ENCODE measurements at places on chromosomes 5 and 9. TPM values are rescaled to one million over a fixed set of nuclear protein-coding genes. Genes with fewer than 3 reads are reported as not detected.

FOXD4 gene
- total RNA-seq = 0.13 TPM

- DNase-seq = no peak
Observed at GRCh38 chr5:36820900-36821299, 55.7 kb upstream of the NIPBL start.

PDGFRB gene
- 9.0 TPM for total RNA-seq

GRCh38 chr5:66717455-66718373 lies 121.5 kb downstream of the MAST4 start:
- no peak for DNase-seq

DNA sequence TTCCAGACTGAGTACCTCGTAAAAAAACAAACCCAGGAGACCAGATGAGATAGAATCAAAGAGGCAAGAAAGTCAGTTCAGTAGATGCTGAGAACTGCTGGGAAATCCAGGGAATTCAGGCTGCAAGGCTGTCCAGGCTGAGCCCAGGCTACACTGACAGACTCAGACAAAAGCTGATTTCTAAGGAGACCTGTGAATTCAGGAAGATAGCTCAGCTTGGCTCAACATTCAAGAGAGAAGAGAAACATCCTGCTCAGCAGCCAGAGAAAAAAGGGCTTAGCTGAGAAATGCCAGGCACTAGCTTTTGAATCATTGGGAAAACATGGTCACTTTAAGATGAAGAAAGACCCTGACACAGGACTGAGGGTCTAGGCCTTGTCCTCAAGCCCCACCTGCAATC lies 118.2 kb upstream of the SLC44A1 start:
- no peak for DNase-seq

IDNK gene
- 8.2 TPM for total RNA-seq

DNA sequence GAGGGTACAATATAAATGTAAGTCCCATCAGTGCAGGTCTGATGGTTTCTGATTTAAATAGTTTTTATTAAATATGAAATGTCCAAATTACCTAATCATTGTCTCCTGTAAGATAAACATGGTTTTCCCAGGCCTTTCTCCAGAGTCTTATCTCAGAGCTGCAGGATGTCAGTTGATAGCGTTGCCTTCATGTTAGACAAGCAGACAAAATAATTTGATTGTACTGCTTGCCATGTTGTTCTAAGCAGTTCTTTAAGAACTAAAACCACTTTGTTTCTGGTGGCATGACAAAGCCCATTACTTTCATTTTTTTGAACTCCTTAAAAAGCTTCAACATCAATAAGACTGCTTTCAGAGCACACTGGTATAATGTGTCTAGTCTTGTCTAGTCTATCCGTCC lies 1073.5 kb downstream of the MAT2B start:
- DNase-seq = no peak

- DNase-seq = no peak
Observed at GRCh38 chr5:168740092-168740800, 161.1 kb upstream of the PANK3 start.

- no peak for DNase-seq
Observed at GRCh38 chr5:33611877-33612276, 171.1 kb downstream of the TARS1 start.

All from activated CD4-positive, alpha-beta memory T cell treated with anti-CD3 and anti-CD28 coated beads, Interleukin-2, amount 10 ng/mL, durations not matched to agents 7 days and 5 days (primary cell).